Endothelial cell of umbilical vein (primary cell): ENCODE measurements at places on chromosomes 13 and 19. TPM values are rescaled to one million over a fixed set of nuclear protein-coding genes. Genes with fewer than 3 reads are reported as not detected.
A peak's percentile ranks its signal among the peaks of the same experiment; 100 is the strongest.

- DNase-seq, result no peak
These were observed 7.4 kb downstream of the CFD start for GRCh38 chr19:866769-867300.

GRCh38 chr13:21427741-21428140 is 31.4 kb downstream of the ZDHHC20 start:
- no peak for DNase-seq

The HIF3A gene
- 8.1 and 8.5 TPM in 2 replicates for total RNA-seq

DNA sequence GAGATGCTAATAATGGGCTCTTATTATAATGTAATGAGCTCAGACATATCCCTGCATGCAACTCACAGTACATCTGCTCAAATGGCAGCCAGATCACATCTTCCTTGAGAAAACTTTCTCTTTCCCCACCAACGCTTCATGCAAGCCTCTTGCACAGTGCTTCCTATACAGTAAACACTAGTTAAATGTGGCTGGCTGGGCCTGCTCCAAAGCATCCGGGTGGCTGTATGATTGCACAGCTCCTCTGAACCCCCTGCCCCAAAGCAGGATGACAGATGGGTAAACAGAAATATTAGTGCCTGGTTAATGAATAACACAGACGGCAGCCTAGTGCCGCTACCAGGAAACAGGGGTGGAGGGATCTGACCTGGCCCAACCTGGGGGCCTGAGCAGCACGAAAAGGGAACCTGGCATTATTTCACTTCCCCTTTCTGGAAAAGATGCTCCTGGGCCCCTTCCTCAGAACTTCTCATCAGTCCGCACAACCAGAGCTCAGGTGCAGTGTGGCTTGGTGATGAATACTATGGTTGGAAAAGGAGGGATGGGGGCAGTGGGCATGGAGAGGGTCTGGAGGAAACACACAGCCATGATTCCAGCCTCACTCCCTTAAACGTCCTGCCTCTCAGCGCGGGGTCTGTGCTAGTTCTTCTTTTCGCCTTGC is 10.8 kb downstream of the FFAR2 start:
- peak; percentile 22 for DNase-seq

DNA sequence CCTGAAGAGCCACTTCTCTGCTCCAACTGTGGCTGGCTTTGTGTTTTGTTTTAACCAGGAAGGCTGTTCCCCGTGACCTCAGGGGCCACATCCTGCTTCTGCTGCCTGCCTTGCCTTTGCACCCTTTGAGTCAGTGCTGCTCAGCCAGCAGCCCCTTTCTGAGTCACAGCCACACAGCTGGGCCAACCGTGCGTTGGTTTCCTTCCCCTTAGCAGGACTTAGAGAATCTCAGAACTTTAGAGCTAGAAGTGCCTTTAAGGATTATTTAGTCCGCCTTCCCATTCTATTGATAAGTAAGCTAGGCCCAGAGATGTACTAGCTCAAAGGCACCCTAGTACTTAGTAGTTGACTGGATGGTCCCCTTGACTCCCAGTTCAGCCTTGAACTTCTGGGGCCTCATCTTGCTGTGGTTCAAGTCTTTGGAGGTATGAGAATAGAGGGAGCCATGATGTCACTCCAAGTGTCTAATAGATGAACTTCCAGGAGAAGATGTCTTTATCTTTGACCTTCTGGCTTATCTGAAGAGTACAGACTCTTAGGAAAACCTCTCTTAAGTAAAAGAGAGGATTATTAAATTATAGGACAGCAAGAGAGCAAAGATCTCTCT is 8.0 kb downstream of the RGCC start:
- peak; percentile 96 for DNase-seq

The OPA3 gene
- total RNA-seq, result 13.8 and 15.4 TPM in 2 replicates

DNA sequence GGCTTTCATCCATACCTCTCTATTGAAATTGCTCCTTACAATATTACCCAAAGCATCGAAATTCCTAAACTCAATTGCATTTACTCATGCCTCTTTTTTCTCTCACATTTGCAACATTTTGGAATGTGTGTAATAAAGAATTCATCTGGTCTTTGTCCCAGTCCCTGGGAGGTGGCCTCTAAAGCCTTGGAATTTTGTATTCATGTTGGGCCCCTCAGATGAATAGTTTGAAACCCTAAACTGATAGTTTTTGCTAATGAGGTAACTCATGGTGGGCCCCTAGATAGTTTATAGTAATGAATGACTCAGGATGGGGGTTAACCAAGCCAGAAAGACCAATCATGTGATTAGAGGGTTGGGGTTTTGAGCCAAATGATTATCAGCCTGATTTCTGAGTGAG is 490.4 kb downstream of the DIAPH3 start:
- DNase-seq, result no peak

- DNase-seq, result peak; percentile 87
These were observed 5.0 kb upstream of the IGSF23 start for GRCh38 chr19:44608391-44608821.

The NMRK2 gene
- not detected in 2 replicates for total RNA-seq

The CEACAM6 gene
- total RNA-seq, result not detected in 2 replicates

The A1BG gene
- 0.85 and 2.3 TPM in 2 replicates for total RNA-seq

GRCh38 chr13:71828117-71828516 is 38.9 kb downstream of the DACH1 start:
- peak; percentile 5 for DNase-seq

DNA sequence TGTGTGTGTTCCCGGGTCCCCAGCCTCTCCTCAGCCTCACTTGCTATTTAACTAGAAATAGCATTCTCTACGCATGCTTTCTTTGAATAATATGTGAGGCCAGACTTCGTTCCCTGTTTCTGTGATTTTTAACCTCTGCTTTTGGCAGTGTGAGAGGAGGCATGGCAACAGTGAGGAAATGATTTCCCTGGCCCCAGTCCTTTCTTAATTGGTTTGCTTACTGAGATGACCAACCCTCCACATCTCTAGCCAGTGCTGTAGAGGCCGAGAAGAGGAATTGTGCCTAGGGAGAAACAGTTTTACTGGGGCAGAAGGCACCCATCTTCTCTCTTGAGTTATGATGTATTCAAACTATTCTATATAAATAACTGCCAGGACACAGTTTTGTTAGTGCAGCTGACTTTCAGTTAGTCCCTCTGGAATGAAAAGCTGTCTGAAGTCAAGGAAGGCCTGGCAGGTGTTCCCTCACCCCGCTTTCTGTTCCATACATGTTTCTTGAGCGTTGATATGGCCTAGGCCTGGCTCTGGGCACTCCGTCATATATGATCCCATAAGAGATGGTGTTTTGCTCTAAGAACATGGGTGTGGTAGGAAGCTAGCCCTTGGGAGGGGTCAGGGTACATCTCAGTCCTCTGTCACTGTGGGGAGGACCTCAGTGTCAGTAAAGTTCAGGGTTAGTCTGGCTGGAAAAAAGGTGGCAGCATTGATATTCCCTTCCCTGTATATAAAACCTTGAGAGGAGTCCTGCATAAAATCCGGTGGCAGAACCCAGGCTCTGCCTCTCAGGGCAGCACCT is 73.7 kb upstream of the NPAS1 start:
- DNase-seq, result no peak

The RFPL4AL1 gene
- total RNA-seq, result not detected in 2 replicates

The IFI30 gene
- total RNA-seq, result 0.74 and 1.1 TPM in 2 replicates

The PCDH20 gene
- total RNA-seq, result not detected in 2 replicates

GRCh38 chr19:48258350-48258749 is 2.6 kb upstream of the CARD8 start:
- DNase-seq, result peak; percentile 80

The CD33 gene
- total RNA-seq, result not detected in 2 replicates

The ZNF443 gene
- total RNA-seq, result 3.2 and 3.4 TPM in 2 replicates

- DNase-seq, result no peak
These were observed 236.1 kb downstream of the RGCC start for GRCh38 chr13:41693434-41693833.

The KCNN1 gene
- total RNA-seq, result 0.32 and 0.80 TPM in 2 replicates

DNA sequence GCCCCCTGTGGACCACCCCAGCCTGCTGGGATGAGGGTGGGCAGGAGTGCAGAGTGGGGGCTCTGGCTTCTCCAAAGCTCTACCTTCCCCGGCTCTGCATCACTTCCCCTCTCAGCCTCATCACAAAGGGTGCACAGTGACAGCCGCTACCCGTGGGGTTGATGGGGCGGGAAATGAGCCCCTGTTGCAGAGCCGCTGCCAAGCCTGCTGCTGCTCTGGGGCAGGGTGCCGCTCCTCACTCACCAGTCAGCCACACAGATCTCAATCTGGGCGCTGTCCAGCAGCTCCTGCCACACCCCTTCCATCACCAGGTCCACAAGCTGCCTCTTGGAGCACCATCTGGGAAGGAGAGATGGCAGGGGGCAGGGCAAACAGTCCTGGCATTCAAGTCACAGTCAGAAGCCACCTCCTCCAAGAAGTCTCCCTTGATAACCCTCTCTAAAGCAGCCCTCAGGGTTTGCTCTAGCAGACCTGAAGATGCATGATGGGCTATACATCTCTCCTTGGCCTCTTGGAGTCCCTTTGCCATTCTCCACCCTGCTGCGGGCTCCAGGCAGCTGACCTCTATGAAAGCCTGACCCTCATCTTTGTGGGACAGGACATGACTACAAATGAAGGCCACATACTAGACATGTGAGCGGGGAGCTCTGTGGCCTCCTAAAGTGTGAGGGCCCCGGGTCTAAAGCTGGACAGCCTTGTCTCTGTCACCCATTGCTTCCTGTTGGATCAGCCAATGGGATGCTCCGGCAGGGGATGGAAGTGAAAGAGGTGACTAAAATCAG is 15.7 kb downstream of the MRPS12 start:
- no peak for DNase-seq

DNA sequence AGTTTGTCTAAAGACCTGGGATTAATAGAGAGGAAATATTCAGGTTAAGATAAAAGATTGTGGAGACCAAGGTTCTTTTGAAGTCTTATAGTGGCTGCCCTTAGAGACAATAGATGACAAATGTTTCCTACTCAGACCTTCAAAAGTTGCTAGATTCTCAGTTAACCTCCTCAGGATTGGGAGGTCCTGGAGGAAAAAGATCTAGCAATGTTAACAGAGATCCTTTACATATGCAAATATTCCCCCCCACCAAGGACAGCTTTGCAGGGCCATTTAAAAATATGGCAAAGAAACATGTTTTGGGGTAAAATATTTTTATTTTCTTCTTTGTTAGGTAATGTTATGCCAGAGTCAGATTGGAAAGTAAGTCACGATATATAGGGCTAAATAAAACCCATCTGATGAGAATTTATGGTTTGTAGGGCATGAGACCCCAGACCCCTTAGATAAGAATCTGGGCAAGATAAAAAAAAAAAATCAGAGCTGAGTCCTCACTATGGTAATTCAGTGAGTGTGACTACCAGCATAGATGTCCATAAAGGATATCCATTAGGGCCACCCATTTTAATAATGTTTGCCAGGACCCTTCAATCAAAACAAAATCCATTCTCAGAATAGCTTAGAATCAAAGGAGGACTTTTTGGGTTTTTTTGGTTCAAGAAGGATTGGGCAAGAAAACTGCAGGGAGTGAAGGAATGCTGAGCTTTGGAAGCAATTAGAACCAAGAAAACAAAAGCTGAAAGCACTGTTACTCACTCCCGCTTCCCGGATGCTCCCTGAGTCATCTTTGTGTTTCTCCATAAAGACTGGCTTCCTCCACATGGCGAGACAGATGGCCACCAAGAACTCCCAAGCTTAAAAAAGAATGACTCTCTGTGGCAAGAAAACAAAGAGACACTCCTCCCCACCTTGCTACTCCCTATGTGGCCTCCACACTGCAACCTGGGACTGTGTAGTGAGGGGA is 28.2 kb downstream of the VSTM1 start:
- peak; percentile 86 for DNase-seq

DNA sequence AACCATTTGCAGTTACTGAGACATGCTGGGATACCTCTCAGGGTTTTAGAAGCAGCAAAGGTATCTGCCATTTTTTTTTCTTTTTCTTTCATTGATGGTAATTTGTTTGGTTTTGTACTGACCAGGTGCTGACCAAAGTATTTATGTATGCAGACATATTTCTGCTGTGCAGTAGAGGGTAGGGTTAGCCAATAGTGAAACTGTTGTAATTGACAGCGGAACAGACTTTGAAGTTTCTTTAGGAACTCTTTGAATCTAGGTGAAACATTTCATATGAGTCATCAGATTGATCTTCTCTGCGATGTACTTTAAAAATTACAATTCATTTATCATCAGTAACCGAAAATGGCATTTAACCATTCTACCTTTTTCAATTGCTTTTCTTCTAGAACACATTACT is 63.0 kb downstream of the ITGBL1 start:
- no peak for DNase-seq

- no peak for DNase-seq
These were observed 87.3 kb downstream of the ERCC5 start for GRCh38 chr13:102933122-102933521.

GRCh38 chr19:30070968-30071632 is 129.1 kb downstream of the URI1 start:
- DNase-seq, result no peak

The TEX26 gene
- total RNA-seq, result not detected in 2 replicates

GRCh38 chr19:23855676-23856075 is 59.0 kb upstream of the ZNF726 start:
- no peak for DNase-seq

DNA sequence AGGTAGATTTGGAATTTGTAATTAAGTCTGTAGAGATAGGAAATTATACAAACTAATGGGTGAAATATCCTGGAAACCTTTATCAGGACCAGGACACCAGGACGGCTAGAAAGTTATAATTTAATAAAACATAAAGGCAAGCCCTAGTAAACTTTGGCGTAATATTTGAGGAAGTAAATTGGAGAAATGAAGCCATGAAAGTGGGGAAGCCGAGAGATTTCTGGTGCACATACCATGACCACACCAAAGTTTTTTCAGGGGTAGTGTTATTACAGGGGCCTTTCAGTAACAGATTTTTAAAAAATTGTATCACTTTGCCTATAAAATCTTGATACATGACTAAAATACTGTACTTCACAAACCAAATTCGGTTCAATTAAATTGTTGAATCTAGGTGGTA is 54.7 kb upstream of the URAD start:
- DNase-seq, result no peak

GRCh38 chr13:94192431-94192975 is 287.0 kb downstream of the DCT start:
- no peak for DNase-seq

- DNase-seq, result no peak
These were observed 225.7 kb downstream of the ABCC4 start for GRCh38 chr13:95075506-95075905.

DNA sequence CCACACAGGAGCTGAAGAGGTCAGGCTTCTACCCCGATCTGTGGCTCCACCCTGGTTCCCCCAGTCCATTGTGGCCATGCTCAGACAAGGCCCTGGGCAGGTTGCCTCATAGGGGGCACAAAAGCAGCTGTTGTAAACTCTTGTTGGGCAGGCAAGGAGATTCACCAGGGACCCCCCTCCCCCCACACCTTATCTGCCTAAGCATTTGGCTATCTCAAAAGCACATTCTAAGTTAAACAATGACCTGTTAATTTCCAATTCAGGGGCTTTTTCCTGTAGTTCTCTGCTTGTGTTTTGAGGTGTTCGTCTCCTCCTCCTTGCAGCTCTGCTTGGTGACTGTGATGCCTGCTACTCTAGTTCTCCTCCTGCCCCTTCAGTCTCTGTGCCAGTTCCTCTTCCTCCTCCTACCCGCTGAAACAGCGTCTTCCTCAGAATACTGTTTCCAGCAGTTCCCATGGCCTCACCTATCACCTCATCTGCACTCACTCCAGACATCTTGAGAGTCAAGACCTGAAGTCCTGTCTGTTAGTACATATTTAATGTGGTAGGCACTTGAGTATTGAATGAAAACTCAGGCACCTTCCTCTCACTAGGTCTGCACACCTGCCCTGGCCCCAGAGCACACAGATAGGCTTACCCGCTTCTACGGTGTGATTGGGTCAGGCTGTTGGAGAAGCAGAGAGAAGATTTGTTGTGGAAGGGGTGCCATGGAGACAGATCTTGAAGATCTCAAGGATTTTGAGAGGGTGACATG is 31.7 kb downstream of the SPATA13 start:
- DNase-seq, result peak; percentile 26
